Tibial nerve (tissue), 4 donors: ENCODE measurements at places on chromosomes 16 and 17. TPM values are rescaled to one million over a fixed set of nuclear protein-coding genes. Genes with fewer than 3 reads are reported as not detected.

SLC12A3 gene
- not detected for total RNA-seq

TCAP gene
- 0.30 TPM for total RNA-seq

SLC35G6 gene
- not detected for total RNA-seq

DCXR gene
- total RNA-seq, result 293 TPM

DOC2A gene
- 4.2 TPM for total RNA-seq

NPIPA1 gene
- 98.4 TPM for total RNA-seq

SLC52A1 gene
- not detected for total RNA-seq

MMP28 gene
- total RNA-seq, result 174 TPM

CCDC200 gene
- total RNA-seq, result not detected

AURKB gene
- 45.8 TPM for total RNA-seq
